Epithelial cell of proximal tubule (primary cell): ENCODE measurements at places on chromosomes 7 and 10.

DNA sequence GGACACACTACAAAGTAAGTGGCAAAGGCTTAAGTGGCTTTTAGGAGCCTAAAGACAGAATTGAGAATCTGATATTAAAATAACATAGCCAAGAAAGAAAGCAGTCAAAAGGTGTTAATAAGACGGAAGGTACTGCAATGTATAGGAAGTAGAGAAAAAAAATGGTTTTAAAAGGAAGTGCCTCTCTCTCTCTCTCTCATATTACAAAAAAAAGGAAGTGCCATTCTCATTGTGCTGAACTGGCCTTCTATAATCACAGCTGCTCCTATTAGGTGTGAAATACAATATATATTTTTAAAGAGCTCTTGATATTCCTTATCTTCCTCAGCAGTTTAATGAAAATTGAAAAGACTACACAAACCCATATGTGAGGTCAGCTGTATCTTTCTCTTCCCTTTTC is 199.4 kb upstream of the NPVF start:
- no peak for DNase-seq

- no peak for DNase-seq
Observed at GRCh38 chr10:132293201-132293812, 14.4 kb downstream of the STK32C start.

DNA sequence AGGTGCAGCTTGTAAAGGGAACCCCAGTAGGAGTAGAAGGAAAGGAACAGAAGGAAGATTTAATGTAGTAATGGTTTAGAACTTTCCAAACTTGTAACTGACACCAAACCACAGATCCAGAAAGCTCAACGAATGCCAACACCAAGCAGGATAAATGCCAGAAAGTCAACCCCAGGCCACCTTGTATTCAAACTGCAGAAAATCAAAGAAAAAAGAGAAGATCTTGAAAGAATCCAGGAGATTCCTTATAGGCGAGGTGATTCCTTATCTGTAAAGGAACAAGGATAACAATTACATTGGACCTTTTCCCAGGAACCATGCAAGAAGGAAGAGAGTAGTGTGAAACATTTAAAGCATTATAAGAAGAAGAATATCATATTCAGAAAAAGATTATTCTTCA is 93.6 kb downstream of the NKX6-2 start:
- no peak for DNase-seq

GRCh38 chr10:110214371-110214826 is 7.0 kb downstream of the MXI1 start:
- no peak for DNase-seq

DNA sequence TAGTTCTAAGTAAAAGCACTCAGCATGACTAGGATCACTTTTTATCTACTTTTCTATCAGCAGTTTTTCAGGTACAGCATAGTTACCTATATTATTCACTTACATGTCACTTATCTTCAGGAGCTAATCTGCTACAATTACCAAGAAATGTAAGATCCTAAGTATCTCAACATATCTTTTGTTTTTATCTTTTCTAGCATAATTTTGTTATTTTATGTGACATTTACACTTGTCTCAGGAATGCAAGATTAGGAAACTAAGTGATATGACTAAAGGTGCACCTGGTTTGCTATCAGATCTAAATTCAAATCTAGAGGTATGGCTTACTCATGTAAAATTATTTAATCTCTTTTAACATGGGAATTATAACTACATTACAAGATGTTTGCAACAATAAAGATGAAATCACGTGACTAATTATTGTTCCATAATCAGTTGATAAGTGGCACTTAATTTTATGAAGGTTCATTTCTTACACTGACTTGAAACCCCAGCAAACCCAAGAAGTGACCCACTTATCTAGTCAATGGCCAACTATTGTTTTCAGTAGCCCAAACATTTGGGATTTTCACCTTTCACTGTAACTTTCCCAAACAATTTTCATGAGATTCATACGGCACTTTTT is 390.3 kb upstream of the PCDH15 start:
- DNase-seq, result no peak

- DNase-seq, result no peak
Observed at GRCh38 chr10:7407368-7408290, 3.2 kb downstream of the SFMBT2 start.

DNA sequence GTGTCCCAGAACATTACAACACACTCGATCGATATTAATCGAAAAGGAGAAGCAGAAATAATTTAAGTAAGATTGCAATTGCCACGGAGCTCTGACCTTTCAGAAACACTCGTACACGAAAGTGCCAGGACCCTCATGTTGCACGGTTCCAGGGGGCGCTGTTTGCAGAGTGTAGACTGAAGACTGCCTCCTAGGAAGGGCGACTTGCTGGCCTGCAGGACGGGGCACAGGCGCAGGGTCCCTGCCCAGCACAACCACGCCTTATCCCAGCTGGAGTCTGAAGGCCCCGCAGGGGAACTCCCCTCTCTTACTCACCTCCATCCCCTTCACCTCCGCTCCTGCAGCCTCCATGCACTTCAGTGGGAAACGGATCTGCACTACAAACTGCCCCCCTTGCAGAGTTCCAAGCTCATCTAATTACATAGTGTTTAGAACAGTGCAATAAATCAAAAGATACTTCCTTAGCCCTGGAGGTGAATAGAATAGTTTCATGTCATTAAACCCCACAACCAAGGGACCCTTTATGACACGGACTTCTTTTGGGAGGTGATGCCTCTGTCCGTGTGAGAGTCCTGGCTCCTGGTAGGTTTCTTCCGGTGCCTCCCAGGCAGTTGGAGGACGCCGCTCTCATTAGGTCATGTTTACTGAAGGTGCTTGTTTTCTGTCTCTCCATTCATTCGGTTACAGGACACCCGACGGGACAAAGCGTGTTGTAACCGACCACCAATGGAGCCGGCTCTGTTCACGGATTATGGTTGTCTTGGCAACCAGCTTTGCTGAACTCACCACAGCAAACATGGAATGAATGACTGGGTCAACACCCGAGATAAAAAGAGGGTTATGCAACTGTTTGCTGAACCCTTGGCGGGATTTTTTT is 262.2 kb downstream of the BAMBI start:
- DNase-seq, result no peak

DNA sequence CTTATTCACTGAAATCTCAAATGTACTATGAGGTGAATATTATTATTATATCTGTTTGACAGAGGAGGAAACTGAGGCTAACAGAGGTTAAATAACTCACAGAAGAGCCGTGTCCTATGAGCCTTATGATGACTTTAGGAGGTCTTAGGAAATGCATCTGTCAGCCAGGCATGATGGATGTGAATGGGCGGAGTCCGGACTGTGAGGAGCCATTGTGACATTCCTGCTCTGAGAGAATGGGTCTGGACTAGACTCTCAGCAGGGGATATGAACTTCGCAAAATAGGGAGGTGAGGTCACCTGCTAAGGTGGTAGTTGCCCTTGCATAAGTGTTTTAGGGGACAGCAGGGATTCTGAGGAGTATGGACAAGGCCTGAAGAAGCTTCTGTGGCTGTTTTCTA is 153.6 kb downstream of the TMEM178B start:
- no peak for DNase-seq

DNA sequence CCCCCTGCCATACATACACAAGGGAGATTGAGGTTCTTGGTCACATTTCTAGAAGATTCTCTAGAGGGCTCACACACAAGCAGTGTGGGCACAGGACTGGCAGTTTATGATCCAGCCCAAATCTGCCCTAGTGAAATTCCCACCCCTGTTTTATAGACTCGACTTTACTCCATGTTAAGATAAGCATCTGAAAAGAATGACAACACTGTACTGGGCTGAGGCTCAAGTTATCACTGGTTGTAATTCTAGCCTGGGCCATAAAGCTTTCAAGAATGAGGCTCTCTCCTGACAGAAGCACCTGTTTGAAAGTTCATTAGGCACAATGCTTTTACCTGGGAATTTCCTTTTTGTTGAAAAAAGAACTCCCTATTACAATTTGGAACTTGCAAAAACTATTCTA is 195.6 kb upstream of the GLI3 start:
- DNase-seq, result no peak

- no peak for DNase-seq
Observed at GRCh38 chr10:114498413-114499111, 94.3 kb upstream of the AFAP1L2 start.

DNA sequence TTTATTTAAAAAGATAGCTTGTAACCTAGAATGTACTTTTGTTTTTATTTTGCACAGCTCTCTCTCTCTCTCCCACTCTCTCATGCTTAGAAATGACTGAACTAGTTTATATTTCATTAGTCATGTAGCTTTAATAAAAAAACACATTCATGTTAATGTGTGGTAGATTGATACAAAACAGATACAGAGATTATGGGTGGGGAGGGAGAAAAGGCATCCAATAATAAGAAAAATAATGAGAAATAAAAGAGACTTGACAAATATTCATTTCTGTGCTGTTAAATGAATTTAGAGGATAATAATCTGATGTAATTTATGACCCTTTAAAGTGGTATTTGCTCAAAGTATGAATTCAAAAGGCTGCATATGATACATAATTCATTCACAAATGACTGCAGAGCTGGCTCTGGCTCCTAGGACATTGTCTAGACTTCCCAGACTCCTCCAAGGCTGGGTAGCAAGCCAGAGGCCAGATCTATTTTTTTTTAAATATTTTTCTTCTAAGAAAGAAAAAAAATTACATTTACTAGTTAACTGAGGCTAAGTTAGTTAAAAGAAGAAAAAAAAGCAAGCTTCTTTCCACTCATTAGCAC is 105.7 kb upstream of the DNAJB12 start:
- no peak for DNase-seq

DNA sequence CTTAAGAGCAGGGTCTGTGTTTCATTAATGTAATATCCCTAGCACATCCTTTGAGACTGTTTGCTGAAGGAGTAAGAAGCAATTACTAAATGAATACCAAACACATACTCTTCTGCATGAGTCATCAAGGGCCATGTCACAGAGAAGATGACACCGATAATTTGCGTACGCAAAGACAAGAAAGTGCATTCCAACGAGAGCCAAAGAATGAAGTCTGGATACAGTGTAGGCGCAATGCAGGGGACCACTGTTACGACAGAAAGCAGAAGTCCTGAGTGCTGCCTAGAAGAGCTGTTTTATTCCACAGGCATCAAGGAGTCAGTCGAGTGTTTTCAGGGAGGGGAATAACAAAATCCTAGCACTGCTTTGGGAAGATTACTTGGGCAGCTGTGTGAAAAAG is 62.7 kb downstream of the VPS41 start:
- no peak for DNase-seq

GRCh38 chr10:127798111-127798510 is 61.1 kb downstream of the FOXI2 start:
- DNase-seq, result no peak

GRCh38 chr7:50068850-50069551 is 24.0 kb downstream of the ZPBP start:
- peak; percentile 18 for DNase-seq

DNA sequence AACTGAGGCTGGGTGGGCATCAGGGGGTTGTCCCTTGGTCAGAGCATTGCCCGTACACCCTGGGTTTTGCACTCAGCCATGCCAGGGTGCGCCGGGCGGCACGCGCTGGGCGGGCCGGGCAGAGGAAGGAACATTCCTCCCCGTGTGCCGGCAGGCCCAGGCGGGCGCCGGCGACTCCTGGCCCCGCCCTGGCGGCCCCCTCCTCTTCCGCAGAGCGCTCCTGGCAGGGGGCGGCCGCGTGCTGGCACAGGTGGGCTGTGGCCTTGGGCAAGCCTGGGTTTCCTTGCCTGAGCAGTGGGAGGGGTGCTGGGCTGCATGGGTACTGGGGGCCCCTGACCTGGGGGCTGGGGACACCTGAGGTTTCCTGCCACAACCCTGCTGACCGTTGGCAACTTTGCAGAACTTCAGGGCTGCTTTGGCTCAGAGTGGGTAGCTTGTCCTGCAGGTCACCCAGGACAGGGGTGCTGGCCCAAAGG is 3.9 kb downstream of the LFNG start:
- DNase-seq, result no peak

DNA sequence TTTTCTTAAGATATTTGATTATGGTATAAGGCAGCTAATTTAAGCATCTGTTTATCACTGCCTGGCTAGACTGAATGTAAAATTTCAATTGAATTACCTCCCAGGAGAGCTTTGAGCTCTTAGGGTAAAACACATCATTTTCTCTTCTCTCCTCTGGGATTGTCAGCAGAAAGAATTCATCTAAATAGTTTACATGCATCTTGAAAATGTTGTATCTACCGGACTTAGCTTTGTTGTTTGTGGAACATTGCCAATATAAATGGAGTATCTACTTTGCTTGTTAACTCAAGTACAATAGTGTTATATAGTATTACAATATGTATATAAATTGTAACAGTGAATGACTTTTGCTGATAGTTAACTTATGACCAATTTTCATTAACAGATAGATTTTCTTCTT is 73.3 kb downstream of the TAF3 start:
- no peak for DNase-seq

DNA sequence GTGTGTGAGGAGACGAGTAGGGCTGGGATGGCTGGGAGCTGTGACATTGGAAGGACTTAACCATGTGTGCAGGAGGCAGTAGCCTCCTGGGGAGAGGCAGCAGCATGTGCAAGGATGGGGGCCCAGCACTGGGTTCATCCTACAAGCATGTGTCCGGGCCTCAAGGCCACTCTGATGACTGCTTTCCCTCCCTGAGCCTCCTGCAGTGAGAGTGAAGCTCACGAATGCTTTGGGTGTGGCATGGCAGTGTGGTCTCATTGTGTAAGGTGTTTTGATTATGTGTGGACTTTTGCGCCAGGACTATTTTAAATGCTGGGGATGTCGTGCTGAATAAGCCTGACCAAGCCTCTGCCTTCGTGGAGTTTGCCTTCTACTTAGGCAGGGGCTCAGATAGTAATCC is 122.0 kb upstream of the INSYN2A start:
- no peak for DNase-seq

DNA sequence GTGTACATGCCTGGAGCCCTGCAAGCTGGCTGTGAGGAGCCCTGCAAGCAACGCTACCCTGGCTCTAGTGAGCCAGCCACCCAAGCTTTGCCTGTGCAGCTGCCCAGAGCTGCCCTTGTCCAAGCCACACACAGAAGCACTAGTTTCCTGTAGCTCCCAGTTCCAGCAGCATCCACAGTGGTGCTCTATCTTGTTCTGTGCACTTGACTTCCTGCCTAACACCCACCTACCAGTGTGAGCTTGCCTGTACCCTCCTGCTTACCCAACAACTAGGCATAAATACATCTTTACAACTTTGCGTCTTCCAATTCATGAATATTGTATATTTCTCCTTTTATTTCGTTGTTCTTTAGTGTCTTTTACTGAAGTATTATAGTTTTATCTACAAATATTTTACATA is 32.2 kb upstream of the ZNF518A start:
- DNase-seq, result no peak

DNA sequence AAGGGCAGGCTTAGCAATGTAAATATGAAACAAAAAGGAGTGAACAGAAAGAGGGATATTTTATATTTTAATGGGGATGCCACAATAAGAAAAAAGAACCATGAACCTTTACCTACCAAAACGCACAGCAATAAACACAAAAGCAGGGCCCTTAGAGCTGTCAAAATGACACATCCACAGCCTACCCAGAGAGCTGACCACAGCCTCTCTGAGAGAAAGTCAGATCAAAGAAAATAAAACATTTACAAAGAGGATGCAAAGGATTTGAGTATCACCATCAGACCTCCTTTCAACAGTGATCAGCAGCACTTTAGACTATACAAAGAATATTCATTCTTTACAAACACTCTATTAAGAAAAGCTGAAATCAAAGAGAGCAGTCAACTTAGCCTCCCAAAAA is 52.9 kb downstream of the ERCC6 start:
- no peak for DNase-seq
